Naive thymus-derived CD4-positive, alpha-beta T cell (primary cell): ENCODE measurements at places on chromosomes 4 and X. TPM values are rescaled to one million over a fixed set of nuclear protein-coding genes. Genes with fewer than 3 reads are reported as not detected.

DNA sequence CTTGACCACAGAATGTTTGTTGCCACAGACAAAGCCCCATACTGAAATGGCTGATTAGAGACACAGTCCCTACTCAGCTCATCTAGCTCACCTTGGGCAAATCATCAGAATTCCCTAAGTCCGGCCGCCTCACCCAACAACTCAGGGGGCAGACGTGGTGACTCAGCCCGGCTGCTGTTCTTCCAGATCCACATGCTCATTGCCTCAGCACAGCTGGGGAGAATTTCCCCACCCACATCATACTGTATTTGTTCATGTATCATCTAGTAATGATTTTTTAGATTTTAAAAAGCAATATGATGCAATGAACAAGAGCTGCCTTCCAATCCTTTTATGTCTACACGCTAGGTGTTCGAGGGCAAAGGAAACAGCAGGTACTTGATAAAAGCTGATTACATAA lies 333.8 kb upstream of the TENM3 start:
- DNase-seq = no peak

GRCh38 chr4:78207951-78208350 lies 150.8 kb downstream of the FRAS1 start:
- DNase-seq = no peak

DNA sequence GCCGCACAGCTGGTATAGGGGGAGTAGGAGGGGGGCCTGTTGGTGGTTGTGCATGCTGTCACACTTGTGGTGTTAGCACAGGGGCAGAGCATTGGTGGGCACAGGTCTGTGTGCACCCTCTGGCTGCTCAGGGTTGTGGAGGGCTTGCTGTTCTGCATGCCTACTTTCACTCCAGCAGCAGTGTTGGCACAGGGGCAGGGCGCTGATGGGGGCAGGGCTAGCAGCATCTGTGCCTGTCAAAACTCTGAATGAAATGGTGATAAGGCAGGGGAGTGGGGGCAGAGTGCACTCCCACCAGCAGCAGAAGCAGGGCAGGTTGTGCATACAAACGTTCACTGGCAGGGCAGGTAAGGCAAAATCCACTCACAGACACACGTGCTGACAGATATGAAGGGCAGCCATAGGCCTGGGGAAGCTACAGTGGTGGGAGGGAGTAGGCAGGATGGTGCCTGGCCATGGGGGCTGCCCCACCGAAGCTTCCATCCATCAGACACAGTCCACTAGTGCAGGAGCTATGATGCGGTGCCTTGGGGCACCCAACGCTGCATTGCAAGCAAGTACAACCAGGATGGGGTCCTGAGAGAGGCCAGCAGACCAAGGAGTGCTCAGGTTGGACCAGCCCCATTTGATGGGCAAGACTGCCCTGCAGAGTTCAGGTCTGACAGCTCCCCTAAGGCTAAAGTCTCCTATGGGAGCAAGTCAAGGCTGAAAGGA lies 160.7 kb upstream of the SPANXC start:
- no peak for DNase-seq

- DNase-seq = no peak
These were observed 15.5 kb upstream of the GPR82 start for GRCh38 chrX:41708486-41708885.

GRCh38 chr4:164606478-164606877 lies 147.5 kb upstream of the SMIM31 start:
- no peak for DNase-seq

DNA sequence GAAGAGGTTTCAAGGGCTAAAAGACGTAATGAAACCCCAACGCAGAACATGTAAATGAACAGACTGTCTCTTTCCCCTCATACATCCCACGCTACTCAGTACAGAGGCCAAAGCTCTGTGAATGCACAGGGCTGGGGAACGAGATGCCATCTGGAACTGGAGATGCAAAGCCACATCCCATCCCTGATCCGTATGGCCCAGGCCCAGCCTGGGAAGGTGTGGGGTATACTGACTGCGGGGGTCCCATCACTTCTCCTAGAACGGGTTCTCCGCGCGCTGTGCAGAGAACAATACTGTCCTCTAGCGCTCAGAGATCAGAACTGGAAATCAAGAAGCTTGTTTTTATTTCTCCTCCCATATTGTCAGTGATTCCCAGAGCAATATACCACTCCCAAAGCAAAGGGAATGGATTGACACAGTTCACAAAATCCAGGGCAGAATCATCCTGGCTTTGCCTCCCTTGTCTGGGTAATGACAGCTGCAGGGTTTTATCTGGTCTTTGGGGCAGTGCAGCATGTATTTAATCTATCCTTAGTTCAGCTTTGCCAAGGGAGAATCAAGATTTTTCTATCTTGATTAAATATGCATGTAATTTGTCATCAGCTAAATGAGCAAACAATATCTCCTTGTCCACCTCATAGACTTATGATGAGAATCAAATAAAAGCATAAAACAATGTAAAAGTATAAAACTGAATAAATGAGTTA lies 47.3 kb upstream of the TLR3 start:
- no peak for DNase-seq

GRCh38 chrX:50068285-50068563 lies 132.6 kb downstream of the AKAP4 start:
- DNase-seq = no peak

GRCh38 chr4:45455217-45455616 lies 668.6 kb downstream of the GABRG1 start:
- DNase-seq = no peak

DNA sequence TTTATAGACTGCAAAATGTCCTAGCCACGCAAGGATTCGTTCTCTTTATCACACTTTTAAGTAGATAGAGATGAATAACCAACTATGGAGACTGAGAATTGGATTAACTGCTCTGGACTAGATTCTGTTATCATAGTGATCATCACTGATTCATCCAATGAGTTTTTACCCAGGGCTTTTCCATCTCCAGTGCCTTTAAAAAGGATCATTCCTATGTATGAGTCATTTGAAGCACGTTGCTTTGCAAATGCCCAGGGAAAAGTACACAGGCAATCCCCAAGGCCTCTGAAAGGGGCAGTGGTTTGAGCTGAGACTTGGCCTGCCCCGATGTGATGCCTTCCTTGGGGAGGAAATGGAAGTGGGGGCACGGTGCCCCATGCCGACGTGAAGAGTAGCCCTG lies 122.7 kb upstream of the PSAPL1 start:
- DNase-seq = no peak

Gene SPANXB1
- not detected for total RNA-seq

Gene SSX4
- not detected in 2 replicates for total RNA-seq

Gene GAGE12J
- not detected for total RNA-seq

Gene SLC2A9
- total RNA-seq = 3.8 TPM

Gene STATH
- not detected for total RNA-seq

Gene TSPAN7
- total RNA-seq = 0.41 TPM

Gene DDIT4L
- total RNA-seq = not detected

Gene NAP1L2
- total RNA-seq = 17.4 TPM
